ENCODE measurements at places on chromosomes 4 and X.
A peak's percentile ranks its signal among the peaks of the same experiment; 100 is the strongest.

GRCh38 chr4:138045036-138045435 lies 197.1 kb downstream of the SLC7A11 start:
- no peak for DNase-seq

GRCh38 chrX:70013466-70014381 lies 36.0 kb downstream of the AWAT2 start:
- DNase-seq, result no peak

DNA sequence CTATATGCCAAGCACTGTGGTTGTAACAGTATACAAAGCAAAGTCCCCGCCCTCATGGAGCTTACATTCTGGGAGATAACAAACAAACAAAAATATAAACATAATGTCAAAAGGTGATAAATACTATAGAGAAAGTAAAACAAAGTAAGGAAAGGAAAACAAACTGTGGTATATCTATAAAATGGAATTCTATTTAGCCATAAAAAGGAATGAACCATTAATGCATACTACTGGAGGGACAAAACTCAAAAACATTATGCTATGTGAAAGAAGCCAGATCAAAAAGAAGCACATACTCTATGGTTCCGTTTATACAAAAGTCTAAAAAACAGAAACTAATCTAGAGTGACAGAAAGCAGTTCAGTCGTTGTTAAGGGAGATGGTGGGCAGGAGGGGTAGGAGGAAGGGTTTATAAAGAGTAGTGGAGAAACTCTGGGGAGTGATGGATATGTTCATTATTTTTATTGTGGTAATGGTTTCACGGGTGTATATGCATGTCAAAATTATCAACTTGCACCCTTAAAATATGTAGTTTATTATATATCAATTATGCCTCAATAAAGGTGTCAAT lies 31.5 kb downstream of the GPC3 start:
- DNase-seq, result no peak

DNA sequence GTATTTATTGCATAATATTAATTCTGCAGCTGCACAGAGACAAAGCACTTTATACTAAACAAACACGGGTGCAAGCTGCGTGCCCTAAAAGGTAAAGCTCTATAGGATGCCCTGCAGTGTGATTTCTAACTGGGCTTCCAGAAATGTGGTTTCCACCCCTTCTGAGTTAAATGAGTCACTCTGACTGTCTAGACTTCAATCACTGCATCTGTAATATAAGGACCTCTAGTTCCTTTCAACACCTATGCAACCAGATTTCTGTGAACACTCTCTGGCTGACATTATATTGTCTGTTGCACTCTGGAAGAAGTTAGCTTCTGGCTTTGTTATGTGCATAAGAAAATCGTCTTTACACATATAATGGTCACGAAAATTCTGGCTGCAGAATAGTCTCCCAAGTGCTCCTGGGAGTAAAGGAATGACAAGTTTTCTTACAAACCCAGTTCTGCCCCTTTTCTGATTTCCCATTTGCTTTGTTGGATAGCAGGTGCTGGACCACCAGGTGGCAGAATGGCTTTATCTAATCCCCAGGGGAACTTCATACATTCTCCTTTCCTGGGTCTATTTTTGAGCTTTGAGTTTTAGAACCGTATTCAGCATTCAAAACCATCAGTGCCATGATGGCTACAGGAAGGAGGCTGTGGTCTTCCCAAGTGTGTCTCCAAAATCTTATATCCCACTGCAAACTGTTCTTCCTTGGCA lies 842.2 kb downstream of the STIM2 start:
- DNase-seq, result peak; percentile 62

- DNase-seq, result no peak
These were observed 77.7 kb upstream of the DCAF8L1 start for GRCh38 chrX:28058901-28059300.

DNA sequence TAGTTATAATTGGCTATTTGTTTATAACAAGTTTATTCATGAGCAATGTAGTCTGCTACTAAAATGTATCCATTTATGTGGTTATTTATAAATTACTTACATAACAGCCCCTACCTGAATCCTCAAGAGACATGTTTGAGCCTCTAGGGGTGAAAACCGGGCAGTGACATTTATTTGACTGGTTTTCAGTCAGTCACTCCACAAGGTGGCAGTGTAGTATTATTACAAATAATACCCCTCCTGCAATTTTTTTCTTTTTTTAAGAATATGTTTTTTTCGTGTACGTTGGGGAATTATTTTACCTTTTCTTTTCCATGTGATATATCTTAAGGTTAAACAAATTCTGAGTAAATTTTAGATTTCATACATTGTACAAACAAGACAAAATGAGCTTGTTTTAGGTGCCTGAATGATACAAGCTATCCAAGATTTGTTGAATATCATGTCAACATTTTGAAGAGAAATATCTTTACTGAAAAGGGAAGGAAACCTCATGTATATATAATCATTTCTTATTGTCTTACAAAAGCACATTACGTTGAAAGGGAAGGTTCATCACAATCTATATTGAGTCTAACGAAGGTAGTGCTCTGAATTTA lies 598.7 kb upstream of the TECRL start:
- peak; percentile 14 for DNase-seq

DNA sequence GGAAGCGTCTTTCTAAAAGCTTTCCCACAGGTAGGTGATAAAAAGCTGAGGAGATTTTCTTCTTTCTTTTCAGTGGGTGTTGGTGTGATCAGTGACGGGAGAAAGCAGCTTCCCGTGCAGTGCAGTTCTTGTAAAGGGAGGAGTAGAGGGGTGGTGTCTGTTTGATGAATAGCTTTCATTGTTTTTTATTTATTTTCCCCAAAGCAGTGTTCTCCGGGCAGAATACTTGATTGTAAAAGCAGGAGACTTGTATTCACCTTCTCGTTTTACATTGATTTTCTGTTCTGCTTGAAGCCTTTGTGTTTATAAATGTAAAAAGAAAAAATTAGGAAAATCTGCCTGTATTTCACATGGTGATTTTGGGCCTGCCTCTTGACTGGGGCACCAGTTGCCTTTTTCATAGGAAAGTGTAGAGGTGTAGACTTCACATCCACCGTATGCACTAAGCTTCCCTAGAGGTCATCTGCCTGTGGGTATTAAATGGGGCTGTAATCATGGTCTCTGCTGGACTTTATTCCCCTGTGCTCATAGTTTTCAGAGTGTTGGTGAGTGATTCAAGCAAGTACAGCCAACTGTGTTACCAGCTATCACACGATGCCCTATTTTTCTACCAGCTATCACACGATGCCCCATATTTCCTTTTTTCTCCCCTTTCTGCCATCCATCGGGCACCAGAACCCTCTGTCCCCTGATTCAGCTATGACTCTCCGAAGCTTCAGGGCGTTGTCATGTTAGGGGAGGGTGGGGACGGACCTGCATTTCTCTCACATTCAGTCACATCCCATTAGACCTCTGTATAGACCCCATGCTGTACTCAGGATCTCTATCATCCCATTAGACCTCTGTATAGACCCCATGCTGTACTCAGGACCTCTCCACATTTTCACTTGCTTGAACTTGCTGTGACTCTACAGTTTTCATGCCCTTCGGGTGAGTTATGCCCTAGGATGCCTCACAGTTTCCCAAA lies 526.5 kb downstream of the TRIML1 start:
- DNase-seq, result no peak

DNA sequence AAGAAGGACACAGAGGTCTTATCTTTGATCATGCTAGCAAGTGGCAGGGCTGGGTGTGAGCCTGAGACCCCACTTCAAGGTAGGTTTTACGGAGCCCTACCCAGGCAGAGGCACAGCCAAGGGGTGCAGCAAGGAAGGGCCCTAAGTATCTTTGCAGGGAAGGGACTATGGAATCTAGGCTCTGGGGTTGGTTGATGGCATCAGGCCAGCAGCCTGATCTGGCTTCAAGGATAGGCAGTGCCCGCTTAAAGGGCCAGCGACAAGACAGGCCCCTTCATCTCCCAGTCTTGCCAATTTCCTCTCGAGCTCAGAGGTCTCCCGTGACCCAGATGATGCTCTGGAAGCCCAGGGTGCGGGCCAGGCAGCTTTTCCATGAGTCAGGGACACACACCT lies 5.8 kb downstream of the ABLIM2 start:
- DNase-seq, result no peak

- no peak for DNase-seq
These were observed 69.2 kb downstream of the MTNR1A start for GRCh38 chr4:186486172-186486571.

GRCh38 chr4:184331268-184331995 lies 113.8 kb upstream of the ENPP6 start:
- DNase-seq, result peak; percentile 15

- peak; percentile 11 for DNase-seq
These were observed 74.3 kb upstream of the MSANTD1 start for GRCh38 chr4:3174371-3175338.

DNA sequence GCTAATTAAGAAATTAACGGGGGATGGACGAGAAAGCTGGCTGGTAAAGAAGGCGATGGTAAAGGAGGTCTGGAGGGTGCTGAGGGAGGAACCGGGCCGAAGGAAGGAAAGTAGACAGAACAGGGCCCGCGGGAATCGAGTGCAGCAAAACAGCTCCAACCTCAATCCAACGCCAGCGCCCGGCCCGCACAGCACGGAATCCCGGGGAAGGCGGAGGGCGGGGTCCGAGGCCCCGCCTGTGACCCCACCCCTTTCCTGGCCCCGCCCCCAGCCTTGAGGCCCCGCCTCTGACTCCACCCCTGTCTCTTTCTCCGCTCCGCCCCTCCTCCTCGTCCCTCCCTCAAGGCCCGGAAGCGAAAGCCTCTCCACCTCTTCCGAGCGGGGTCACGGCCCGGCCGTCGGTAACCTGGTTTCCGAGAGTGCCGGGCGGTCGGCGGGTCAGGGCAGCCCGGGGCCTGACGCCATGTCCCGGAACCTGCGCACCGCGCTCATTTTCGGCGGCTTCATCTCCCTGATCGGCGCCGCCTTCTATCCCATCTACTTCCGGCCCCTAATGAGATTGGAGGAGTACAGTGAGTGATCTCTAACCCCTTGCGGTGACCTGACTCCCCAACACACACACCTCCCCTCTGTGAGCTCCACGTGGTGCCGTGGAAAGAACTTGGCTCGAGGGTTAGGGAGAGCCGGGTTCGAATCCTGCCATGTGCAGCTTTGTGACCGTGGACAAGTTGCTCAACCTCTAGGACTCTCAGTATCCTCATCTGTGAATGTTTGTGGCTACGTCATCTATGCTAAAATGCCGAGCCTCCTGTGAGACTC lies at the start of gene SMIM20:
TSS of gene SMIM20 (plus strand) at position 370 of the 819 bp plus-strand sequence. CDS start at position 464, 94 bp downstream.
- peak; percentile 37 for DNase-seq

DNA sequence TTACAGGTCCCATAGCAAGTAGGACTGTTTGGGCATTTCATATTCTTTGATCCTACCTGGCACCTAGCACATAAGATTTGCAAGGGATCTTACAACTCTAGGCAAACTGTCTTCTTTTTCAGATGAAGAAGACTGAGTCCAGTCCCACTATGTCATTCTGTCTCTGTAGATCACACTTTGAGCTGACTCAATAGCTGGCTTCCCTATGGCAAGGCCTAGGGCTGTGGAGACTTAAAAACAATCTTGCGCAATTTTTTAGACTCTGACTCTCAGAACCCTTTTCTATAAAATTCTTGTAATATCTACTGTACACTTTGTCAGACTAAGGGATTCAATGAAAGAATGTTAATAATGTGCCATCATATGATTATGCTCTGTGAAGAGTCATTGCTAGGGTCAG lies 26.7 kb downstream of the OTC start:
- DNase-seq, result no peak

GRCh38 chr4:47631161-47631560 lies 146.1 kb downstream of the ATP10D start:
- DNase-seq, result no peak

DNA sequence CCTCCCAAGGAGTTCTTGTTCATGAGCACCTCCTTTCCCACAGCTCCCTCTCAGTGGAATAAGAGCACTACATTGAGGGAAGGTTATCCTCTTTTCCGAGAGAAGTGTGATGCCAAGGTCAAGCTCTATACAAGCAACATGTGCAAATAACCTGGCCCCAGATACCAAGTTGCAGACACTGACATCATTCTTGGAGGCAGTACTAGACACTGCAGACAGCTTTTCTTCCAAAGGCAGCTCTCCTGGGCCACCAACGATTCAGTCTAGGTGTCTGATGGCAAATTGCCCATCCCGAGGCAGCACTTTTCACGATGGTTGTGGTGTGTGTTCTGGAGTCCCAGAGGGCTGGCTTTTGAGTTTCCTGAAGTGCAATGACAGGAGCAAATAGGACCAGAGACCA lies 384.9 kb downstream of the TLL1 start:
- no peak for DNase-seq

- DNase-seq, result no peak
These were observed 82.2 kb downstream of the STOX2 start for GRCh38 chr4:183986971-183987946.

All from NCI-H1417 treated with DMSO at 0.1 percent for 48 hours (cell line).